ENCODE measurements at places on chromosomes 4 and X.

- DNase-seq, result peak; percentile 37
Observed at GRCh38 chr4:110164251-110164650, 34.2 kb downstream of the ELOVL6 start.

GRCh38 chr4:6175426-6175825 lies 24.9 kb downstream of the JAKMIP1 start:
- DNase-seq, result no peak

DNA sequence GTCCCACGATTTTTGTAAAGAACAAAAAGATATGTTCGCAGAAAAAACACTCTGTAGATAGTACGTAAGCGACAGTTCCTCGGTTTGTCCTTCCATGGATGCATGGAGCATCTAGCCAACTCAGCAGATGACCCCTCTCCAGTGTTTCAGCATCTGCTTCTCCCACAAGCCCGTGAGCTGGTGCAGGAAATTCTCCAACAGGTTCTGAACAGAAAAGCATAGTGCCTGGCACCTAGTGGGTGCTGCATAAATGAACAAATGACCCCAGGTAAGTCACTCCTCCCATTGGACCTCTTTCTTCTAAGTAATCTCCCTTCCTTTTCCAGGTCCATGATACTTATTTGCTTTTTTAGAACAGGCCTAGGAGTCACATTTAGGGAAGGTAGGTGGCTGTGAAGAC lies 966 bp upstream of the KIAA0232 start:
- no peak for DNase-seq

DNA sequence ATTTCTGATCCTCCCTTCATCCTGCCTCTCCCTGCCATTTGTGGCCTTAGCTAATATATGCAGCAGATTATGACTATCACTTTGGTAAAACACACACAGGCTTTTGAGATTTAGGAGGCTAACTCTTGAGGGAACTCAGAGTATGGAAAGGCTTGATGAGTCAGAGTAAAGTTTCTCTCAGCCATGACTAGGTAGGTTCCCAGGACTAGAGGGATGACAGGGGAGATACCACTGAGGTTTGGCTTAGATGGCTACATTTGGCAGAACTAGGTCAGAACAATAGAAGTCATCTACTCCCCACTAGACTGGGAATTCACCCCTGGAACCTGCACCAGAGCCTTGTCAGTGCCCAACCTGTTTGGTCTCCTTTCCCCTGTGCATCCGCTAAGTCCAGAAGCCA lies 585.7 kb downstream of the TLL1 start:
- peak; percentile 16 for DNase-seq
